ENCODE measurements at places on chromosomes 3 and 15.

GRCh38 chr15:52109559-52110451 is 2.8 kb downstream of the BCL2L10 start:
- no peak for DNase-seq

DNA sequence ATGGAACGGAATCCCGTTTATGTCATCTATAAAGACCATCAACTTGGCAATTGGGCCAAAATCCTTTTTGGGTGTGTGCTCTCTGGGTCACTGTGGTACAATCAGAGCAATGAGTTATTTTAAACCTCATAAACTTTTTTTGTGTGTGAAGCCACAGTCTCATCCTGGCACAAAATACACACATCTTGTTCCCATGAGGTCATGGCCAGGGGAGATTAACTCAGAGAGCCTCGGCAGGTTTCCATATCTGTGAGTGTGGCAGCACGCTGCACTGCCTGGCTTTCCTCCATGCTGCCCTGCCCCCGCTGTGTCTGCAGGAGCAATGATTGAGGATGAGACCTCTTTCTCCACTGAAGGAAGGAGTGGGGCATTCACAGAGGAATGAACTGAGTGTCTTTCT is 54.0 kb upstream of the DLG1 start:
- no peak for DNase-seq

DNA sequence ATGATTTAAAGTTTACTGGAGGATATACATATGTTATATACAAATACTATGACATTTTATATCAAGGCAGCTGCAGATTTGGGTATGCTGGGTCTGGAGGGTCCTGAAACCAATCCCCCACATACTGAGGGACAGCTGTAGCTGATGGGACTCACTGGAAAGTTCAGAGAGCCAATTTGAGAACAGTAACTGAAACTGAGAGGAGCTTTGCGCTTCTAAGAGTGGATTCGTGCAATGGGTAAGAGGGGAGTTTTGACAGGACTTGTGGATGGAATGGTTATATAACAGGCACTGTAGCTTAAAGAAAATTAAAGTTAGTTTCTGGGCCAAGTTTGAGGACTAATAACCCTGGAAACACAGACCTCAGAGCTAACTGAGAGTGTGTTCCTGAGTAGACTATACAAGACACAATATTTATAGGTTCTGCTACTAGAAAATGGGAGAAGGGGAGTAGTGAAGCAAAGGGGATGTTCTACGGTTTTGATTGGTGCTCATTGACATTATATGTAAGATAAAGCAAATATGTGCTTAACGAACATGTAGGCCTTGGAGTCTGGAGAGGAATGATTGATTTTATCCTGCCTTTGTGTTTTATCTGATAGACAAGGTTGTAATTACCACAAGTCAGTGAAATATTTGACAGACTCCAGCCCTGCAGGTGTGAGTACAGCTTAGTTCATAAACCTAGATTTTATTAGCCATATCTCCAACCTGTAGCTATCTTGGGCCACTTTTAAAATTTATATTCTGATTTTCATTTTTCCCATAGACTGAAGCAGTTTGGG is 4.8 kb upstream of the ZMAT3 start:
- DNase-seq: no peak

DNA sequence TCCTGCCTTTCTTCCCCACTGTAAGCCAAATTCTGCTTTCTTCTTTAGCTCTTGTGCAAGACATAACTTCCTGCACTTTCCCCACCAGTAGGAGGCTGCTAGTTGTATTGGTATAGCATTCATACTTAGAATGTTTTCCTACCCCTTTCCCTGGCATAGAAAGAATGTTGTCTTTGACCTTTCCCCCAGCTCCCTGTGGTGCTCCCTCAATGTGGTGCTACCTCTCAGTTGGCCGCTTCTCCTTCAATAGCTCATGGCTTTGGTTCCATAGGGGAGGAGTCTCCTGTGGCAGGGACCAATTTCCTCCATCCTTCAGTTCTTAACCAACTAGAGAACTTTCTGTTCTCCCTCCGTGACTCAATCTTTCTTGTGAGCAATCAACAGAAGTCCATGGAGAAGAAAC is 67.5 kb upstream of the AKAP13 start:
- DNase-seq: no peak

GRCh38 chr3:46539443-46540005 is 26.6 kb downstream of the LRRC2 start:
- DNase-seq: no peak

- no peak for DNase-seq
Observed at GRCh38 chr15:93091465-93091864, 2.5 kb upstream of the RGMA start.

- no peak for DNase-seq
Observed at GRCh38 chr3:9732740-9733115, 1.2 kb downstream of the BRPF1 start.

- no peak for DNase-seq
Observed at GRCh38 chr3:152400887-152401286, 132.2 kb downstream of the MBNL1 start.

GRCh38 chr3:103437883-103438282 is 1003.1 kb downstream of the ZPLD1 start:
- DNase-seq: no peak

DNA sequence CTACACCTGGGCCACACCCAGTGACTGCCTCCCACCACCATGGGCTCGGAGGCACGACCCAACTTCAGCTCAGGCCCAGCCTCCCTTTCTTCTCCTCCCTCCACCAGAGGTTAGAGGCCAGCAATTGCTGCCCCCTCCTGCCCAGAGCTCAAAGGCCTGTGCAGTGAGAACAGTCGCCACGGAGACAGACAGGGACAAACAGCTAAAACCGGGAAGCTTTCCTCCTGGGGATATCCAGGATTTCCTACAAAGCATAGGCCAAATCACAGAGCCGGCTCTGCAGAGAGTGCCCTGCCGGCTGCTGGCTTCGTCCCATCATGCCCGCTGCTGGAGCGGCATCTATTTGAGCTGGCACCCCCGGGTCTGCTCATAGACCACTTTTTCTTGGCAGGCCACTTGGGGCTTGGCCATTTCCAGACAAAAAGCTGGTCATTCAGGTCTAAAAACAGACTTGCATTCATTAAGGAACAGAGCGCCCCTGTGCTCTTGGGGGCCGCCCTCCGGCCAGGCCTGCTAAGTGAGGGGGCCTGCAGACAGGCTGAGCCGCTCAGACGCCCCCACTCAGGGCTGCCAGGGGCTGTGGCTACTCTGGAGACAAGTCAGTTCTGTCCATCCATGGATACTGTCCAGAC is 17.5 kb downstream of the GRAMD2A start:
- DNase-seq: no peak

DNA sequence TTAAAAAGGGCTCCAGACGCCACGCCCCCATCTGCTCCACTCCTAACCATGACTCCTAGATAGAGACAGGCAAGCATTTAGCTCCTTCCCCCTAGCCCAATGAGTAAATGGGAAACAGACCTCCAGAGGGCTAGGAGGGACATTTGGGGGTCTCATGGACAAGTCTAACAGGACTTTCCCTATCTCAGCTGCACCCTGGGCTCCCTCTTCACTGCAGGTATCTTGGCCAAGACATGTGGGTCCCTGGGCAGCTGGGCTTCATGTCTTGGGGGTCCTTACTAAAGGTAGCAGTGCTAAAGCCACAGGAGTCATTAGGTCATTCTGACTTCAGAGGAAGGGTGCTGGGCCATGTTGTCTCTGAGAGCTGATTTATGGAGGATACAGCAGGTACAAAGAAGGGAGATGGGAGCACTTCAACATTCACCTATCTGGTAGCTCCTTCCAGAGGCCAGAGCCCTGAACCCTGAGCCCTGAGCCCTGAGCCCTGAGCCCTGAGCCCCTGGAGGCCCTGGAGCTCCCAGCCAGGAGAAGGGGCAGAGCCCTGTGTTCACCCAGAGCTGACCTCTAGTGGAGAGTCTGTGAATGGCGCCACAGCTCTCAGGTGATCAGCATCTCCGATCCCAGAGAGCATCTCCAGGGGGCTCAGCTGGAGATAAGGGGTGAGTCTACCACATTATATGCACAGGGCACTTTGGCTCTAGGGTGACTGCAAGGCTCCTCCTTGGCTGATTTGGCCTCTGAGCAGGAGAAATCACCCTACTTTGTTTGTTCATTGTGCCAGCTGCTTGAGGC is 40.1 kb upstream of the EPHB1 start:
- DNase-seq: no peak

- no peak for DNase-seq
Observed at GRCh38 chr15:95440712-95441111, 889.8 kb upstream of the NR2F2 start.
